Stimulated activated CD8-positive, alpha-beta memory T cell treated with anti-CD3 and anti-CD28 coated beads, Interleukin-4, amount 100 ng/mL, for 24 hours (primary cell): ENCODE measurements at places on chromosomes 3 and 15.

DNA sequence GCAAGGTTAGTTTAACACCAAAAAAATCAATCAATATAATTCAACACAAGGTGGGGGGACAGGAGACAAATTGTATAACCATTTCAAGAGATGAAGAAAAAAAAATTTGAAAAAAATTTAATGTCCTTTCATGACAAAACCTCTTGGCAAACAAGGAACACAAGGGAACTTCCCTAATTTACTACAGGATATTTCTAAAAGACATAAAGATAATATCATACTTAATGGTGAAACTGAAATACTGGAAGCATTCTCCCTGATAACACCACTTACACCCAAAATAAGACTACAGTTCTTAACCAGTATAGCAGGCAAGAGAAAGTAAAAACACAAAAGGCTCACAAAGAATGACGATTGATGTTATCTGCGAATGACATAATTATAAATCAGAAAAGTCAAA lies 44.7 kb downstream of the IFT57 start:
- DNase-seq, result no peak

- DNase-seq, result peak; percentile 30
Measured at GRCh38 chr15:91469632-91470567, 369.8 kb downstream of the SV2B start.

DNA sequence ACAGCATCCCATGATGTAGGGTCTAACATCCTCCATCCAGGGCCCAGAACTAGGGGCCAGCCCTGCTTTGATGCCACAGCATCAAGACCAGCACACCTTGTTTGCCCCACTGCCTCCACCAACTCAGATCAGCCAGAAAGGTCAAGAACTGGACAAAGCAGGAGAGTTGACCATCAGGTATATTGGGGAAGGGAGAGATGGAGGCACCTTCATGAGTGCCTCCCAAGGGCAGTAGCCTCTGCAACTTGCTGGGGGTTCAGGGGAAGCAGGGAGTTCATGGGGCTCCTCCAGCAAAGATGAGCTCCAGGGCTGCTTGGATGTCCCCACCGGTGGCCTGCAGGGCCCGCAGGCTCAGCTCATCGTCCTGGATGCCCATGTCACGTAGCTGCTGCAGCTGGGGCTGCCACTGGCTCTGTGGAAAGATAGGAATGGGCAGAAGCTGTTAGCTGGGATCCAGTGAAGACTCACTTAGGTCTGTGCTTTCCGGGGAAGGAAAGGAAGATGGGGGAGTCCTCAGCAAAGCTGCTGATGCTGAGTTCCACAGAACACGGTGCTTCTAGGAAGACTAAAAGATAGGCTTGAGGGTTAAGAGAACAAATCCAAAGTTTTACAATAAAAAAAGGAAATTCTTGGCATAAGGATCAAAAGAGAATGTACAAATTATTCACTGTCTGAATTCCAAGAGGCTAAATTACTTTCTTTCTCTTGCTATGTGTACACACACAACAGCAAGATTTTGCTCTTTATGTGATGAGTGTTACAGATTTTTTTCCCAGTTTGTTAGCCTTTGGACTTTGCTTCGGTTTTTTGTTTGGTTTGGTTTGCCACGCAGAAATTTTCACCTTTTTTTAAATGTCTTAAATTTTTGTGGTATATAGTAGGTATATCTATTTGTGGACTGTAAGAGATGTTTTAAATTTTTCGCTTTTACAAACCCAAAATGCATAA lies 12.3 kb upstream of the SEMA7A start:
- no peak for DNase-seq

- DNase-seq, result no peak
Measured at GRCh38 chr3:9045371-9045770, 82.1 kb upstream of the RAD18 start.

GRCh38 chr3:72448858-72449257 lies 399.4 kb downstream of the SHQ1 start:
- DNase-seq, result no peak

DNA sequence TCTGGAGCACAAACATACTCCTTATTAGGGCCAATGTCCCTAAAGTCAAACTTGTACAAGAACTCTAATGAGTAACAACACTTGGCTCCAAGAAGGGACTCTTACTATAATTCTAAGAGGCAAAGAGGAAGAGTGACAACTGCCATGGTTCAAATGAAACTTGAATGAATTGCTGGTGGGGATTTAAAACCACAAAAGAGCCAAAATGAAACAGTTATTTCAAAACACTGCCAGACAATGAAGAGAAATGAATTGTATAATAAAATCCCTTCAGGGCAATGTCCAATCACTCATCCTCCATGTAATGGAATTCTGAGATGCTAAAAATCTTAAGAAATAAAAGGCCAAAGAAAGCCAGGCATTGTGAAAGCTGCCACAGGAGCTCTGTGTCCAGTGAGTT lies 14.2 kb downstream of the THRB start:
- no peak for DNase-seq

- no peak for DNase-seq
Measured at GRCh38 chr3:87949879-87950208, 109.0 kb downstream of the CGGBP1 start.
